GM23338 (cell line): ENCODE measurements at places on chromosomes 5 and 9. TPM values are rescaled to one million over a fixed set of nuclear protein-coding genes. Genes with fewer than 3 reads are reported as not detected.
A peak's percentile ranks its signal among the peaks of the same experiment; 100 is the strongest.

DNA sequence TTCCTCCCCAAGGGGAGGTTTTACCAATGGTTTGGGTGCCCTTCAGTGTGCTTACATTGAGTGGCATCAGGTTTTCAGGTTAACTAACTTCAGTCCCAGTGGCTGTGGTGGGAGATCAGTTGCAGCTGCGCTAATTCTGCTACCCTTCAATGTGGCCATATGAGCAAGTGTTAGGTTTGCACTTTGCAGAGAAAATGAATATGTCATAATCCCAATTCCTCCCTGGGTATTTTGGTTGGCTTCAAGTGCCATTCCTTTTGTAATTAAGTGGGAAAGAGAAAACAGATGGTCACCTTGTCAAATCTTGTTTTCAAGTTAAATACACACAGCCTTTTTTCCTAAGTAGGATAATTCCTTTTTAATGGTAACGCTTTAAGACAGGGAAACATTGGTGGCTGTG lies 236.2 kb downstream of the TLE4 start:
- peaks cover 32% of the 10 kb centered on the region for H3K4me1 ChIP-seq
- no peak overlapping the region for H3K4me3 ChIP-seq
- no peaks in the 10 kb centered on the region for H3K36me3 ChIP-seq
- no peak for DNase-seq
- H3K27ac ChIP-seq: no peak overlapping the region

DNA sequence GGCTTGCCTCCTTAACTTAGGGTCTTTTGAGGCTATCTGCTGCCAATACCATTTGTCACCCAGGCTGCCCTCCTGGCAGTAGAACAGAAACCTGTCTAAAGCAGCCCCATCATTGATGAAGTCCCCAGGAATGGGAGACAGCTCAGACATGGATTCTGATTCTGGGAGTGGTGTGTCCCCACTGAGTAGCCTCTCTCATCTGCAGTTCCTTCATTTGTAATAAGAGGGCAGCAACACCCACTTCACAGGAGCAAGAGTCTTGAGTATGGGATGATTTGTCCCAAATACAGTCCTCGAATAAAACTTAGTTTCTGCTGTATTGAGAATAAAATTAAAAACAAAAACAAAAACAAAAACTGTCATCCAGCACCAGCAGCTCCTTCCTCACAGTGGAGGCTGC lies 167.6 kb downstream of the ASTN2 start:
- no peaks in the 10 kb centered on the region for H3K27me3 ChIP-seq
- no peaks in the 10 kb centered on the region for H3K36me3 ChIP-seq
- peak; percentile 67 for DNase-seq
- no peak overlapping the region for H3K27ac ChIP-seq

- no peak overlapping the region for H3K27ac ChIP-seq
- H3K36me3 ChIP-seq: no peaks in the 10 kb centered on the region
- DNase-seq: peak; percentile 28
- no peak overlapping the region for H3K4me3 ChIP-seq
Observed at GRCh38 chr5:77437194-77437593, 54.9 kb downstream of the WDR41 start.

GRCh38 chr5:15585841-15586591 lies 86.0 kb downstream of the FBXL7 start:
- peaks cover 7% of the 10 kb centered on the region; the same call in 1 of the 2 replicates for H3K4me1 ChIP-seq
- H3K36me3 ChIP-seq: 0 out of 2 replicates have a peak, but pooled peaks cover 6% of the 10 kb centered on the region
- no peaks in the 10 kb centered on the region for H3K27me3 ChIP-seq

- H3K36me3 ChIP-seq: no peaks in the 10 kb centered on the region
- no peak for DNase-seq
- H3K27me3 ChIP-seq: no peaks in the 10 kb centered on the region
- peak overlapping the region; percentile 83 for H3K27ac ChIP-seq
Observed at GRCh38 chr5:157925786-157926671, 67.1 kb upstream of the CLINT1 start.

DNA sequence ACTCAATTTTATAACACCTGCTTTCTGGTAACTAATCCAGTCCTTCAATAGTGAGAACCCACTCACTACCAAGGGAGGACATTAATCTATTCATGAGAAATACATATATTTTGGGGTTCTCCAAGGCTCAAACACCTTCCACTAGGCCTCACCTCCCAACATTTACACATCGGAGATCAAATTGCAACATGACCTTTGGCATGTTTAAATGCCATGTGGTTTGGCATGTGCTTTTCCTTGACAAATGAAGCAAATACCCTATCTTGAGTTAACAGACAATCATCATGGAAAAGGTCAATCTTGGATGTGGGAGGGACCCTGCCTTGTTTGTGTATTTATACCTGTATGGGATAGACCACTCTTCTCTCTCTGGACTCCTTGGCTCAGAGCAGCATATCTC lies 21.9 kb upstream of the SPINK14 start:
- H3K27me3 ChIP-seq: no peaks in the 10 kb centered on the region
- no peak for DNase-seq
- H3K4me3 ChIP-seq: no peak overlapping the region
- peaks cover 5% of the 10 kb centered on the region; the same call in 1 of the 2 replicates for H3K4me1 ChIP-seq
- no peaks in the 10 kb centered on the region for H3K36me3 ChIP-seq

- no peaks in the 10 kb centered on the region for H3K4me1 ChIP-seq
- no peak overlapping the region for H3K27ac ChIP-seq
- peak; percentile 63 for DNase-seq
Observed at GRCh38 chr9:99231711-99232110, 9.6 kb downstream of the SEC61B start.

GRCh38 chr9:38414040-38414723 lies 10.1 kb downstream of the IGFBPL1 start:
- no peaks in the 10 kb centered on the region for H3K36me3 ChIP-seq
- DNase-seq: no peak
- H3K27ac ChIP-seq: no peak overlapping the region
- H3K4me1 ChIP-seq: no peaks in the 10 kb centered on the region
- no peaks in the 10 kb centered on the region for H3K27me3 ChIP-seq

DNA sequence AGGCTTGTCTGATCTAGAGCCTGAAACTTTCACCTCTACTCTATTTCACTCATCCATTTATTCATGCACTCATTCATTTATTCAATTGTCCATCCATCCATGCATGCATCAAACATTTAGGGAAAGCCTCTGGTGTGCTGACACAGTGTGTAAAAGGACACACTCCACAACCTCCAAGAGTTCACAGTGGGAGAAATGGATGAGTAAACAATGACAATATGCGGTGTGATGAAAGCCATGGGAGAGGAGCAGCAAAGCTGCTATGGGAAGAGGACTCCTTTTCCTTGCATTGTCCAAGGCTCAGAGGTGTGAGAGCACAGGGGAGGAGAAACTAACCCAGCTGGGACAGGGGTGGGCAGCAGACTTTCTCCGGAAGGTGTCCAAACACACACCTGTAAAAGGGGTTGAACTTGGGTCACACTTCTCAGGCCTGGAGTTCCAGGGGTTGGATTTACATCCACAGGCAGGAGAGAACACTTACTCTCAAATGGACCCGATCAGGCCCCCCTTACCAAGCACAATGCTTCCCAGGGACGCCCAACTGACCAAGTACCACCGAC lies 21.2 kb upstream of the PFDN1 start:
- H3K4me3 ChIP-seq: no peak overlapping the region
- no peaks in the 10 kb centered on the region for H3K36me3 ChIP-seq
- peaks cover 5% of the 10 kb centered on the region; the same call in 1 of the 2 replicates for H3K4me1 ChIP-seq
- no peaks in the 10 kb centered on the region for H3K27me3 ChIP-seq
- no peak for DNase-seq

DNA sequence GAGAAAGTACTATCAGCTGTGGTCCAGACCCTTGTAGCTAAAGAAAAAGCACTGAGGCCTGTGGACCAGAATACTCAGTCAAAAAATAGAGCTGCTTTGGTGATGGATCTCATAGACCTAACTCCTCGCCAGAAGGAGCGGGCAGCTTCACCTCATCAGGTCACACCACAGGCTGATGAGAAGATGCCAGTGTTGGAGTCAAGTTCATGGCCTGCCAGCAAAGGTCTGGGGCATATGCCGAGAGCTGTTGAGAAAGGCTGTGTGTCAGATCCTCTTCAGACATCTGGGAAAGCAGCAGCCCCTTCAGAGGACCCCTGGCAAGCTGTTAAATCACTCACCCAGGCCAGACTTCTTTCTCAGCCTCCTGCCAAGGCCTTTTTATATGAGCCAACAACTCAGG lies 8.9 kb downstream of the RAB24 start:
- no peak overlapping the region for H3K27ac ChIP-seq
- DNase-seq: no peak
- peaks cover 30% of the 10 kb centered on the region for H3K4me1 ChIP-seq
- no peaks in the 10 kb centered on the region for H3K27me3 ChIP-seq
- H3K36me3 ChIP-seq: peaks cover 55% of the 10 kb centered on the region

- DNase-seq: no peak
- H3K27ac ChIP-seq: no peak overlapping the region
- no peaks in the 10 kb centered on the region for H3K36me3 ChIP-seq
- no peak overlapping the region for H3K4me3 ChIP-seq
- H3K27me3 ChIP-seq: no peaks in the 10 kb centered on the region
- no peaks in the 10 kb centered on the region for H3K4me1 ChIP-seq
Observed at GRCh38 chr5:39143151-39143860, 69.1 kb upstream of the RICTOR start.

- H3K36me3 ChIP-seq: no peaks in the 10 kb centered on the region
- DNase-seq: peak; percentile 96
- H3K4me1 ChIP-seq: peaks cover 6% of the 10 kb centered on the region; the same call in 1 of the 2 replicates
- H3K4me3 ChIP-seq: peak within 1 kb of the TSS; percentile 69
- H3K27ac ChIP-seq: no peak within 1 kb of the TSS
Observed at GRCh38 chr9:137605121-137606004, at the start of gene ARRDC1. ARRDC1 (plus strand) TSS chr9:137605686; CDS start chr9:137605718, 32 bp downstream.

GRCh38 chr5:15615859-15616258 lies 115.9 kb downstream of the FBXL7 start:
- DNase-seq: no peak
- no peaks in the 10 kb centered on the region for H3K27me3 ChIP-seq
- H3K36me3 ChIP-seq: no peaks in the 10 kb centered on the region
- H3K4me3 ChIP-seq: no peak overlapping the region
- H3K4me1 ChIP-seq: 0 out of 2 replicates have a peak, but pooled peaks cover 1% of the 10 kb centered on the region

DNA sequence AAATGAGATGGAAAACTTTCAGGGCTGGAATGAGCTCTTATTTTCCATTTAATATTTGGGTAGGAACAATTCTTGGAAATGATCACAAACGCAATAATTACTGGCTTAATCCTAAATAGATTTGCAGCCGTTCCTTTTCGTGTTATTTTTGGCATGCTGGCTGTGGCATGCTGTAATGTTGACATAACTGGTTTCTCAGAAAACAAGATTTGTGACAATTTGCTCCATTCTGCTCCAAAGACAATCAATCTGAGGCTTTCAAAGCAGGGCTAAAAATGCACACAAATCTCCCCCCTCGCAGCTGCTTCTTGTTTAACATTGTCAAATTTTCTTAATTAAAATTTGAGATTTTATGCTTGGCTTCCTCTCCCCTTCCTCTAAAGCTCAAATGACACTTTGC lies 151.2 kb downstream of the TTC39B start:
- no peak for DNase-seq
- H3K36me3 ChIP-seq: no peaks in the 10 kb centered on the region
- no peaks in the 10 kb centered on the region for H3K27me3 ChIP-seq
- peaks cover 5% of the 10 kb centered on the region for H3K4me1 ChIP-seq
- no peak overlapping the region for H3K27ac ChIP-seq
- H3K4me3 ChIP-seq: no peak overlapping the region

GRCh38 chr9:5786370-5787127 lies 46.4 kb downstream of the ERMP1 start:
- DNase-seq: no peak
- H3K27ac ChIP-seq: no peak overlapping the region
- no peaks in the 10 kb centered on the region for H3K27me3 ChIP-seq
- H3K4me3 ChIP-seq: no peak overlapping the region
- H3K36me3 ChIP-seq: peaks cover 6% of the 10 kb centered on the region; the same call in 1 of the 2 replicates

GRCh38 chr9:113638490-113638889 lies 175.0 kb downstream of the RGS3 start:
- H3K4me3 ChIP-seq: no peak overlapping the region
- no peak overlapping the region for H3K27ac ChIP-seq
- no peaks in the 10 kb centered on the region for H3K4me1 ChIP-seq
- no peak for DNase-seq
- H3K27me3 ChIP-seq: peaks cover 46% of the 10 kb centered on the region
- H3K36me3 ChIP-seq: no peaks in the 10 kb centered on the region

DNA sequence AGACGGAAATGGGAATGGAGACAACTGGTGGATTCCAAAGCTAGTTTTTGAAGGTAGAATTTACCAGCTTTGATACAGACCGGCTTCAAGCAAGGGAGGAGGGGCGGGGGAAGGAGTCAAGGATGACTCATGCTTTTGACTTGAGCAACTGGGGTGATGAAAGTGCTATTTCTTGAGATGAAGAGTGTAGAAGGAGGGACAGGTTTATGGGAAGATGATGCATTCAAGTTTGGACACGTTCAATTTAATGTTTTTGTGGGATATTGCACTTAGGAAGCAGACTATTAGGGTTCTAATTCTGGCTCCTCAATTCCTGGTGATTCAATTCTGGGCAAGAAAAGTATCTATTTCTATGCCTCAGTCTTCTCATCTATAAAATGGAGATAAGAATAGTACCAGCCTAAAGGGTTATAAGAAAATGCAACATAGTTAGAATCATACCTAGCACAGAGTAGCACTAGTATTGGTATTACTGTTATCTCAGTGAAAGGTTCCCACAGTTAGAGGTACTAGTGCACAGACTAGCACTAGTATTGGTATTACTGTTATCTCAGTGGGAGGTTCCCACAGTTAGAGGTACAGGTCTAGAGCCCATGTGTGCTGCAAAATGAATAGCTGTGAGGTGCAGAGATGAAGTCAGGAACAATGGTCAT lies 4.6 kb downstream of the NIPAL4 start:
- H3K27me3 ChIP-seq: peaks cover 34% of the 10 kb centered on the region
- no peaks in the 10 kb centered on the region for H3K36me3 ChIP-seq
- peak; percentile 41 for DNase-seq
- H3K27ac ChIP-seq: no peak overlapping the region

Gene PCDHAC2
- total RNA-seq: 11.8 and 13.1 TPM in 2 replicates

Gene SYNPO
- 1.3 and 3.0 TPM in 2 replicates for total RNA-seq

Gene LECT2
- total RNA-seq: not detected in 2 replicates

Gene SHROOM1
- total RNA-seq: 4.3 and 5.4 TPM in 2 replicates
